Activated T-helper 1 cell treated with anti-CD3 and anti-CD28 coated beads, Interleukin-2, amount 50 U/mL, for 16 hours (primary cell): ENCODE measurements at places on chromosomes 12 and 14.

DNA sequence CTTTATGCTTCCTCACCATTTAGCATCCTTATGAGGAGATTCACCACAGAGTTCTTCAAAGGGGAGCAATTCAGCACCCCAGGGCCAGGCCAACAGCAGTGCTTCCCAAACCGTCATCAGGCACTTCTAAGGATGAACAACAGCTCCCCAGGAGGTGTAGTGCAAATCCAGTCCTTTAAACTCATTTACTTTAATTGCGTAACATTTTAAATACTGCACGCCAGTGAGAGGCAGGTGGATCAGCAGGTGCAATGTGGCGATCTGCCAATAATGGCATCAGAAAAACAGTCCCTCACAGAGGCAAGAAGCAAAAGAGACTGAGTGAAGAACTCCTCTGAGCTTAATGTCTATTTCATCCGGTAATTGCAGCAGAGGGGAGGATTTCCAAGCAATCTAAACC is 770.9 kb upstream of the FOXG1 start:
- DNase-seq = no peak

GRCh38 chr12:124499190-124499753 is 68.1 kb downstream of the NCOR2 start:
- no peak for DNase-seq

- no peak for DNase-seq
Observed at GRCh38 chr12:13358391-13358905, 161.9 kb downstream of the EMP1 start.

DNA sequence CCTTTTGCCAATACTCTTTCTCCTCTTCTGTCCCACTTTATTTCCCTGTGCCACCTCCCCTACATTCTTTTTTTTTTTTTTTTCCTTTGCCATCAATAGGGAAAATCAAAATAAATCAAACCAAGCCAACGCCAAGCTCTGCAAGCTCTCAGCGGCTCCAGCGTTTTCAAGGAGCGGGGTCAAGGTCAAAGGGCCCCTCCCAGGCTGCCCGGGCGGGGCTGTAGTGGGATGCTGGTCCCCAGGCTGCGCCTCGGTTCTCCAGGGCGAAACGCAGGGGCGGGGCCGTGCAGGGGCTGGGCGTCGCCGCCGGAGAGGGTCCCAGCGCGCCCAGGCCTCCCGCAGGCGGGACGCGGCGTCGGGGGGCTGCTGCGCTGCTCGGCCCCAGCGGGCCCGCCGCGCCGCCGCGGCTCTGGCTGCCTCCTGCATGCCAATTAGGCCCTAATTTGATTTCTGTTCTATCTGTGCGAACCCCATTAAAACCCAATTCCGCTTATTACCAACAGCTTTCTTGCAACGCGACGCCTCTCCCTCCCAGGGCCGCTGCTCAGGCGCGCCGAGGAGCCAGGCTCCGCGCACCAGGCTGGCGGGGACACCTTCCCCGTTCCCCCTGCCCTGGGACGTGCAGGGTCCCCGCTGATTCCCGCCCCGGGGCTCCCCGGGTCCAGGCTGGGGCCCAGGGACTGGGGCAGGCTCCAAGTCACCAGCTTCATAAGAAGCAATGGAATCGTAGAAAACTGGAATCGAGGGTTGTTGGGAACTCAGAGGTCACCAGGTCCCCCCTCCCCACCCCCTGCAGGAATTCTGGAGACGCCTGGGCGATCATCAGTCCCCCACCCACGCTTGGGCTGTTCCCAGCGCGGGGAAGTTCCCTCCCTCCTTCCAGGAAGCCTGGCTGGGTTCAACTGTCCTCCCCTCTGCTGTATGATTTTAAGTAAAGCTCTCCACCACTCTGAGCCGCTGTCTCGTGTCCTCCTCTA is 50.7 kb upstream of the MAP1LC3B2 start:
- no peak for DNase-seq

- no peak for DNase-seq
Observed at GRCh38 chr12:48070731-48071130, 35.1 kb downstream of the SENP1 start.

- DNase-seq = peak; percentile 30
Observed at GRCh38 chr12:93773122-93773871, 96.1 kb downstream of the CRADD start.

- DNase-seq = no peak
Observed at GRCh38 chr14:98122527-98122926, 1149.5 kb downstream of the BCL11B start.

DNA sequence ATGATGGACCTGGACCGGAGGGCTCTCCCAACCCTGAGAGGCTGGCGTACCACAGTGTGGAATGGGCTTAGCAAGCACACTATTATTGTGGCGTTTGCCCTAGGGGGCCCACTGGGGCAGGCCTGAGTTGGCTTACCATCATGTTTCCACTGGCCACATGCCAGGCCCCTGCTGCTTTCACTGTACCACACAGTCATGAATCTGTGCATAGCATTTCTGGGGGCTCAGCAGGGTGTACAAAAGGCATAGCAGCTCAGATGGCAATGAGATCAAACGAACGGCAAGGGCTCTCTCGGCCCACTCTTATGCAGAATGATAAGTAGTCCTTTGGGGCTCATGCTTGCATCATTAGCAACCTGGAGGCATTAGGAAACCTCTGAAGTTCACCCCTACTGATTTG is 137.0 kb upstream of the HIF1A start:
- no peak for DNase-seq

GRCh38 chr14:58770491-58770982 is 132.8 kb downstream of the DACT1 start:
- no peak for DNase-seq

DNA sequence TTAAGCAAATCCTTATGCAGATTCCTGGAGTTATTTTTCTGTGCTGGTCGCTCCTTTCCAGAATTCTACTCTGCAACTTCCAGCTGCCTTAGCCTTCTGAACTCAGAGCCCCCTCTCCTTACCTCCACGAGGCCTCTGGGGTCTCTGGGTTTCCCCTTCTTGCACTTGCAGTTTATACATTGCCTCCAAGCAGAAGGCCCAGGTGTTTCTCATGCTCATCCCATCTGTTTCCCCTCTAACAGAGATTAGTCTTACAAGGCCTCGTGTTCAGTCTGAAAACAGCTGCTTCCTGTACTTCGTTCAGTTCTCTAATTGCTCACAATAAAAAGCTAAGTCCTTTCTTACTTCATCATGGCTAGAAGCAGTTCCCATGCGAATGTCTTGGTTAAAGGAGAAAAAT is 134.4 kb upstream of the FGD4 start:
- DNase-seq = no peak

DNA sequence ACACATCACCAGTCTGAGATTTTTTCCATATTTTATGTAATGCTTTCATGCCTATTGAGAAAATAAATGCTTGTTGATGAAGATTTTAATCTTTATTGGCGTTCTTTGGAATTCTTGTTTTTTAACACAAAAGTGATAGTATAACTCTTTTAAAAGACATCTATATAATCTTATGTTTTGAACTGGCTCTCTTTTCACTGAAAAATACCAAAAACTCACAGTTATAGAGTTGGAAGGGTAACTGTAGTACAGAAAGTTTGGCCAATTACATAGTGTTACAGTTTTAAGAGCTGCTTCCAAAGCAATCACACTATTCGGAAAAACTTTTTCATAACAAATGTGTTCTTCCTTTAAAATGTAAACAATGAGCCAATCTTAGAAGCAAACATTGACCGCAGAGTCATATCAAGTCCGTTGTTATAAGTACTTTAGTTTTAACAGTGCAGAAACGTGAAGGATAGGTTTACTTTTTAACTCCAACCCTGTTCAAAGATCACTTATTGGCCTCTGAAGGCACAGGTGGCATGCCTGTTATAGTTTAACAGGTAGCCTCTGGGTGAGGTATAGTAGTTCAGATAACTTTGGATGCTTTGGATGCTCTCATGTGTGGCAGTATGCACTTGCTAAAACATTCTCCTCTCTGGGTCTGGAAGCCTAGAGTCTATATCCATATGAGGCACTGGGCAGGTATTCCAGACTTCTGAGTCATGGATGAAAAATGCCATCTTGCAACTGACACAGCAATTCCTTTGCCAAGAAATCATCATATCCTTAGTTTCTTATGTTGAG is 12.1 kb upstream of the NTN4 start:
- no peak for DNase-seq

DNA sequence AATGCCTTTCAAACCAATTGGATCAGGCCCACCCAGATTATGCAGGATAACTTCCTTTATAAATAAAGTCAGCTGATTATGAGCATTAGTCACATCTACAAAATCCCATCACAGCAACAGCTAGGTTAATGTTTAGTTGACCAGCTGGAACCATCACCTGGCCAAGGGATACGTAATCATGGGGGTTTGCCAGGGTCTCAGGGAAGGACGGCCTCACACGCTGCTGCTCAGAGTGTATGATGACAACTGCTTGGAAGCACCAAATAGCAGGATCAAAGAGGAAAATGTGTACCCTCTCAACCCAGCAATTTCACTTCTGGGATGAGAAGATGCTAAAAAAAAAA is 162.6 kb downstream of the SLC15A4 start:
- no peak for DNase-seq

- no peak for DNase-seq
Observed at GRCh38 chr12:105219261-105220028, 16.5 kb downstream of the APPL2 start.

DNA sequence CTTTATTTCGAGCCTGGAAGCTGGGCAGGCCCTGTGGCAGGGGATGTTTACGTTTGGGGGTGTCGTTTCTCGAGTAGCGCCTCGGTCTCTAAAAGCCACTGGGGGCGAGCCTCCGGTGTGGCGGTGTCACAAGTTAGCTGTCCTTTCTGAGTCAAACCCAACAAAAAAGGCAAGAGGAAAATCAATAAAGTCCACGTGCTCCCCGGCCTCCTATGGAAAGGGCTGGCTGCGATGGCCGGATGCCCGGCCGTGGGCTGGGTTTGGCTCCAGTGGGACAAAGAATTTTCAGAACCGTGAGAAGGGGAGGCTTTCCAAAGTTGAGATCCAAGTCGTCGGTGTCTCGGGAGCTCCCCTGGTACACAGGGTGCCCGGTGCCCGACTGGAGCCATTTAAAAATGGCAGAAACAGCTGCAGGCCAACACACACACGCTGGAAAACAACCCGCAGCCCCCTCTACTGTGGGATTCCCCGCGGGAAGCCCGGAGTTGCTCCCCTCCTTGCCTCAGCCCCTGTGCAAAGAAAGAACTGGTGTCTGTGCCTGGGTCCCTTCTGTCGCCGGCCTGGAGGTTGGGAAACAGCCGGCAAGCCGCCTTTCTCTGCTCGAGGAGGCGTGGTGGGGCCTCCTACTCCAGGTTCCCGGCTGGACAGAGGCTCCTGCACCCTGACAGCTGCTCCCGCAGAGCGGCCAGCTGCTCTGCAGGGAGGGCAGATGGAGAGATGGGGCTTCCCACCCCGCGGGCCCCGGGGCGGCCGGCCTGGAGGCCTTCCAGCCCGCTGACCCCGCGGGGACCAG is 1.9 kb downstream of the BCL7A start:
- DNase-seq = no peak

DNA sequence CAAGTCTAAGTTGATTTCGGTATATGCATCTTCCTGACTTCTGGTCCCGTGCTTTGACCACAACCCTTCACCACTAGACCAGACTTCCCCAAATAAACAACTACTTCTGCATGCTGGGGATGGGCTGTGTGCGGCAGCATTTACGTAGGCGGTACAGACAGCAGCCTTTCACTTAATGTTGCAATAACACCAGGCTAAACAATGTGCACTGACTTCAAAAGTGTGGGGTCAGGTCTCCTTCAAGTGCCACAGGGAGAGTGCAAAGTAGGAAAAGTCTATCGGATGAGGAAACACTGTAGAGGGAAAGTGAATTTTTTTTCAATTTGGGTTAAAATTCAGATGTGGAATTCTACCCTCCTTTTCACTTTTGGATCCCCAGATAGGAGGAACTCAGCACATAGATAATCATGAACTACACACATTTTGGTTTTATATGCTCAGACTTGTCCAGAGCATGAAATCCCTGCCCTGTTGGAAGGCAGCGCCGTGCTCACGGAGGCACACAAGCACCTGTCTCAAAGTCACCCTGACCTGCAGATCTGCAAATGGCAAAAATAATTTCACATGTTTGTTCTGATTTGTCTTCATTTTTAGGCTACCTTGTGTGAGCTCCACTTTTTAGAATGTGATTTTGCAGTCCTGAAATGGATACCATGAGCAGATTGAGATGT is 3.6 kb upstream of the FOS start:
- DNase-seq = no peak

DNA sequence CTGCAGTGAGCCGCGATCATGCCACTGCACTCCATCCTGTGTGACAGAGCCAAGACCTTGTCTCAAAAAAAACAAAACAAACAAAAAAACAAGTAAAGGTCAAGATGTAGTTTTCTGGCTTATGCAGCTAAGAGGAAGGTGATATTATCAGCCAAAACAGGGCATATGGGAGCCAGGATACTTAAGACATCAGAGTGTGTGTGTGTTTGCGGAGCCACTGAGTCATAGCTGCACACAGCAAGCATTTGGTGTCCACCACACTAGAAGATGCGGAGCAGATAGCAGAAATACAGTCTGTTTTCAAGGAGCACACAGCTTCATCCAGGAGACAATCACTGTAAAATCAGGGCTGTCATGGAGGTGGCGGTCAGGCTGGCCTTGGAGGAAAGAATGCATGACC is 72.6 kb upstream of the REP15 start:
- DNase-seq = no peak

DNA sequence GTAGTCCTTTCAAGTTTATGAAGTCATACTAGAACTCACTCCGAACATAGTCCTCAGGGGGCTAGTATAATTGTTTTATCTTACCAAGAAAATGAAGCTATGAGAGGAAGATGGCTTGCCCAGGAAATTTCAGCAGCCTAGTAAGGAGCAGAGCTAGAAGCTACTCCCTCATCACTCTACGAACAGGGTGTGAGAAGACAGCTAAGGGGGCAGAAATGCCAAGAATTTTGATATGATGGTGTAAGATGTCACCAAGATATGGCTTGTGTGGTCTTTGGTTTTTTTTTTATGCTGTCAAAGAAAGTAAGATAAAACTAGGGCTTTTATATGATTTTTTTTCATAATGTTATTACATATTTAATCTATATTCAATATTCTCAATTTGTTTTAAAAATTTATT is 47.6 kb downstream of the PRICKLE1 start:
- no peak for DNase-seq

DNA sequence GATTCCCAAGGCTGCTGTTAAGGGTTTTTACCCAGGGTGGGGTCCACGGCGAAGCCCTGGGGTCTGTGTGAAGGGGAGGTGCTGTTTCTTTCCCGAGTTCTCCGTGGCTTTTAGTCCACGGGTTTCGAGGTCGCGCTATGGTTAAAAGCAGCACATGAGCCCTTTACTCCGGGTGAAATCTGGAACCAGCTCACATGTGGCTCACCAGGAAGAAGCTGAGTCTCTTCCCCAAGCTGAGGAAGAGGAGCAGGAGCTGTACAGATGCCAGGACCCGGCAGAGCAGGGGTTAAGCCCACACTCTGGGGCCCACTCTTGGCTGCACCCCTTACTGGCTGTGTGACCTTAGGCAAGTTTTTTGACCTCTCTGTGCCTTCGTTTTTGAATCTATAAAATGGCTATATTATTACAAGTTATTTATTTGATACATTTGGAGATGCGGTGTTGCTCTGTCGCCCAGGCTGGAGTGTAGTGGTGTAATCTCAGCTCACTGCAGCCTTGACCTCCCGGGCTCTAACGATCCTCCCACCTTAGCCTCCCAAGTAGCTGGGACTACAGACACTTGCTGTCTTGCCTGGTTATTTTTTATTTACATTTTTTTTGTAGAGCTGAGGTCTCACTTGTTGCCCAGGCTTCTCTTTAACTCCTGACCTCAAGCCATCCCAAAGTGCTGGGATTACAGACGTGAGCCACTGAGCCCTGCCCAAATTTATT is 266.3 kb downstream of the AACS start:
- no peak for DNase-seq

- DNase-seq = no peak
Observed at GRCh38 chr14:104126753-104127152, 11.6 kb upstream of the KIF26A start.
